Naive thymus-derived CD4-positive, alpha-beta T cell (primary cell): ENCODE measurements at places on chromosomes 13 and 19. TPM values are rescaled to one million over a fixed set of nuclear protein-coding genes. Genes with fewer than 3 reads are reported as not detected.
A peak's percentile ranks its signal among the peaks of the same experiment; 100 is the strongest.

DNA sequence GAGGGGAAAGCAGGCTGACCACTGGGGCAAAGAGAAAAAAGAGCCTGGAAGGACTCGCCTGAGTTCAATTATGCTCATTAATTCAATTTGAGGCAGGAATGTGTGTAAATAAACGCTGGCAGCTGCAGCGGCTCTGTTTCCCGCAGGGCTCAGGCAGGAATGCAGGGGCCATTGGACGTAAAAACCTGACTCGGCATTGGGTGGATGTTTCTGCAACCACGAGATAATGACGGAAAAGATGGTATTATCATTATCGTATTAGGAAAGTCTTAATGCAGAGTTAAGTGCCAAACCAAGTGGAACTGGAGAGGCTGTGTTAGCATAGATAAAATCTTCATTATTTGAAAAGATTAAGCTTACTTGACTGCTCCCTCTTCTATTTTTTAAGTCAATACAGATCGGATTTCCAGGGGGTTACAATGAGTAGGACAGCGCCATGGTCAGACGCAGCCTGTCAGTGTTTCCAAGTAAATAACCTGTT is 169.8 kb downstream of the SHISA2 start:
- no peak for DNase-seq

DNA sequence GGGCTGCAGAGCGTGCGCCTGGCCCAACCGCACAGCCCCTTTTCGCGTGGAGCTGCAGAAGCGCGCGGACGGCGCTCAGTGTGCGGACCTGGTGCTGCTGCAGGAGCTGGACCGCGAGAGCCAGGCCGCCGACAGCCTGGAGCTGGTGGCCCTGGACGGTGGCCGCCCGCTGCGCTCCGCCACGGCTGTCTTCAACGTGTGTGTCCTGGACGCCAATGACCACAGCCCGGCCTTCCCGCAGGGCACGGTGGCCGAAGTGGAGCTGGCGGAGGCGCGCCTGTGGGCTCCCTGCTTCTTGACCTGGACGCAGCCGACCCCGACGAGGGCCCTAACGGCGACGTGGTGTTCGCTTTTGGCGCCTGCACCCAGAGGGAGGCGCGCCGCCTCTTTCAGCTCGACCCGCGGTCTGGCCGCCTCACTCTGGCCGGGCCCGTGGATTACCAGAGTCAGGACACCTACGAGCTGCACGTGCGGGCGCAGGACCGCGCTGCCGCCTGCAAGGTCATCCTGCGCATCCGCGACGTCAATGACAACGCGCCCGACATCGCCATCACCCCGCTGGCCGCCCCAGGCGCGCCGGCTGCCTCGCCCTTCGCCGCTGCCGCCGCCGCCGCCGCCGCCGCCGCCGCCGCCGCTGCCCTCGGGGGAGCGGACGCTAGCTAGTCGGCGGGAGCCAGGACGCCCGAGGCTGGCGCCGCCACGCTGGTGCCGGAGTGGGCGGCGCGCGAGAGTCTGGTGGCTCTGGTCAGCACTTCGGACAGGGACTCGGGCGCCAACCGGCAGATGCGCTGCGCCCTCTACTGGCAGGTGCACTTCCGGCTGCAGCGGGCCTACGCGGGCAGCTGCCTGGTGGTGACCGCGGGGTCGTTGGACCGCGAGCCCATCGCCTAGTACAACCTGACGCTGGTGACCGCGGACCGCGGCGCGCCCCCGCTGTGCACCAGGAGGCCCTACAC is 172.2 kb downstream of the OLFM4 start:
- DNase-seq, result no peak

DNA sequence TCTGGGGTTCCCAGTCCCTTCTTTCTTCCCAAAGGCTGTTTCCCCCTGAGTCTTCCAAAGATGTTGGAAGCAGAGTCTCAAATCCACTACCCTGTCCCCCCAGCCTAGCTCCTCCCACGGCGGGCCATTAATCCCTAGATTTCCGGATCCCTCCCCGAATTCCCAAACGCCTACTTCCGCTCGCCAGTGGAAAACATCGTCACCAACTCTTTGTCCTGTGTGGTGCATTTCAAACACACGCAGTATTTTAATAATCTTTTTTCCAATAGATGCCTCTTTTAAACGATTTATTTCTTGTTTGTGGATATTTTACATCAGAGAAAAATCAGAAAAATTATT is 610 bp downstream of the ZNF791 start:
- no peak for DNase-seq

DNA sequence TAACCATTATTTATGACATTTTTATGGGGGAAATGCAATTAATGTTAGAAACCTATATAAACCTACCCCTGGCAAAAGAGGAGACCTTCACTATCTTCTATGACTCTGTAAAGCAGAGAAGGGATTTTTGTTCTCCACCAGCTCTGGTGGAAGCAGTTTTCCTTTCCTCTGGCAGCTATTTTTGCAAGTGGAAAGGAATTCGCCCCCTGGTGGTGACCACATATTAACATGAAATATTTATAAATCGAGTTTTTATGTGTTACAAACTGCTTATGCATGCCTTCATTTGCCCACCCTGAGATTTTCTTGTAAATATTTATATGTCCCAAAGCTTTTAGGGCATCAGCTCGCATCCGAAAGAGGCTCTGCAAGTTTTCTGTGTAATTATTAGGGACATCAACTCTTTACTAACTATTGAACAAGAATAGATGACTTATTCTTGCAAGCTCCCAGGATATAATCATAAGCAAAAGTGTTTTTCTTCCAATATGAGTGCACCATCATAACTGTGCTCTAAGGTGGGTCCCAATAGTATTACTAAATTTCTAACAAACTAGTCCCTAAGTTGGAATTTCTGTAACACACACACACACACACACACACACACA is 62.4 kb downstream of the SERTM1 start:
- DNase-seq, result peak; percentile 31

DNA sequence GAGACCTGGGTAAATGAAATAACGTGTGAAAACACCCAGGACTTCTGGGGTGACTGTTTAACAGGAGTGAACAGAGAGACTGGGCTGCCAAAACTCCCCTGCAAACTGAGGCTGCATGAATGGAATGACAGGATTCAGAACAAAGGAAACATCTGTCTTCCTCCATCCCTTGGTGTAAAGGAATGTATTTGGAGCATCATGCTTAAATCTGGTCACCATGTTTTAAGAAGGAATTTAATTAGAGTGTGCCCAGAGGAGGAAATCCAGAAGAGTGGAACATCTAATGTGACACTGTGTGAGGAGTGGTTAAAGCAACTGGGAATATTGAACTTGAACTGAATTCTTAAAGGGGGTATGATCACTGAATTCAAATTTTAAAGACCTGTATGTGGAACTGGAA is 437.2 kb downstream of the LIG4 start:
- no peak for DNase-seq

The TBC1D4 gene
- 17.4 TPM for polyA plus RNA-seq

- DNase-seq, result no peak
Measured at GRCh38 chr13:21986602-21987001, 315.7 kb downstream of the FGF9 start.

The HNRNPL gene
- polyA plus RNA-seq, result 70.6 TPM

- no peak for DNase-seq
Measured at GRCh38 chr13:21637296-21637695, 33.3 kb upstream of the MICU2 start.

GRCh38 chr13:42569576-42570344 is 4.2 kb upstream of the TNFSF11 start:
- DNase-seq, result no peak

DNA sequence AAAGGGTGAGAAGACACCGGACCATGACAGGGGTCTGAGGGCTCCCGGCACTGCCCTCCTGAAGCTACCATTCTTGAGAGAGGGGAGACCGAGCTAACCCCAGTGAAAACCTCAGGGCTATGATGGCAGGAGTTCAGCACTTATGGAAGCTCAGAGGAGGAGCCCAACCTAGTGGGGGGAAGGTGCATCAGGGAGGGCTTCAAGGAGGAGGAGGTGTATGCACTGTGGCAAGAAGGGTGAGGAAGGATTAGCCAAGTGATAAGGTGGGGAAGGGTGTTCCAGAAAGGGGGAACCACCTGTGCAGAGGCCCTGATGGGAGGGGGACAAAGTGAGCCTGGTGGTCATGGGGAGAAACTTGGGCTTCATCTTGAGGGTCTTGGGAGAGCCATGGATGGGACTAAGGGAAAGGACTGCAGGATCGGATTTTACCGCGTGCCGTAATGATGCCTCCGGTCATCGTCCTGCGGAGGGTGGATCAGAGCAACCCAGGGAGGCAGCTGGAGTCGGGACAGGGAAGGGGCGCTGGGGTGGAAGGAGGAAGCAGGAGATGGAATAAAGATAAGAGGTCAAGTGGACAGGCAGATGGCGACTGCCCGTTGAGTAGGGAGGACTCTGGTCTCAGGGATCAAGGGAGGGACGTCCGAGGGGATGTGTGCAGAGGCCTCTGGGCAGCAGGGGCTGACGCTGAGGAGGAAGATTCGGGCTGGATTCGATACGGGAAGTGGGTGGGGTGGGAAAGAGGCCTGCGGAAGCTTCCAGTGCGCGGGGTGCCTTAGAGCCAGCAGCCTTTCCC is 13.3 kb upstream of the PSMD8 start:
- no peak for DNase-seq

The KLHL1 gene
- not detected for polyA plus RNA-seq

The ZNF600 gene
- 17.2 TPM for polyA plus RNA-seq

GRCh38 chr13:86445206-86445605 is 646.0 kb upstream of the SLITRK6 start:
- DNase-seq, result no peak

DNA sequence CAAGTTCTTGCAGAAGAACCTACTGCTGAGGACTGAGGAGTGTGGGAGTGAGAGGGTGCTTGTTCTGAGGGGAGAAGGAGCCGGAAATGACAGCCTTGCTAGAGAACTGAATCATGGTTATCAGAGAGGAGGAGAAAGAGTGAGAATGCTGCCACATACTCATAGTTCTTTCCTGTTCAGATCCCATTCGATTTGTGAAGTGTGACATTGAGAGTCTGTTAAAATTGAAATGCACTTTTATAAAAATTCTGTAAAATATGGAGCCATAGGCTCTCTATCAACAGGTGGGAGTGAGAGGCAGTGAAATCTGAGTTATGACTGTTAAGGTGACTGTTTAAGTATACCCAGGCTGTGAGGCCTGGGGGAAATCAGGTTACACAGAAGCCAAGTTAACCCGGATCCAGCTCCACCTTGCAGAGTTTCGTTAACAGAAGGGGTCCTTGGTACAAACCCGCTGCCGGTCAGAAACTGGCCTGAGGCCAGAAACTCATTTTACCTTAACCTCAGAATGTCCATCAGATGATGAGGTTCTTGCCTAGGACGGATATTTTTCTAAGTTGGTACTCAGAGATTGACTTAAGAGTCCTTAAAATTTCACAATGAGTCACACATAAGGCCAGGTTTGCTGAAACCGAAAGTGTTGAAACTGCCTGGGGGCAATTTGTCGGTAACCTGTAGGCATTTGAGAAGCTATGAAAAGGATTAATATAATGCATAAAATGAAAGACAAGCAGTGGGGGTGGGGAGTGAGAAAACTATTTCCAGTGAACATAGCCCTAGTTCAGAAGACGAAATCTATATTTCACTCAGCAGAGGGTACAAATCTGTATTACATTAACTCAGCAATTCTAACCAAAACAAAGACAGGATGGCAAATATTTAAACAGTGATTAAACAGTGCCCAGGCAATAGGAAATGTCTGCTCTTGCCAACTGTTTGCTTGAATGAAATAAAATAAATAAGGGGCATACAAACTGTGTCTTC is 350.5 kb downstream of the KCNRG start:
- DNase-seq, result no peak

The POLR2E gene
- polyA plus RNA-seq, result 179 TPM

DNA sequence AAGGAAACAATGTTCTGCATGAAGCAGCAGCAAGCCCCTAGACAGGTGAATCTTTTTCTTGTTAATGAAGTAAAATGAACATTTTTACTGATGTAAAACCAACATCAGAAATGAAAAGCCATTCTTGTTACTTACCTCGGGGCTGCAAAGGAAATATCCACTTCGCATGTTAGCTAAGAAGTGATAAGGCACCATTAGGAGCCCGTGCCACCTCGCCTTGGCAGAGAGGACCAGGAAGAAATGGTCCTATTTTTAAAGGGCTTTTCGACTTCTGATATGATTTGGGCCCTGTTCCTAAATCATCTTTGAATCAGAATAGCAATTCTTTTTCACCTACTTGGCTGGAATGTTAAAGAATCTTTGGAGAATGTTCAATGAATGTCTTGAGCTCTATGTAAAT is 183.2 kb downstream of the OXGR1 start:
- DNase-seq, result no peak
